Mononuclear cell (primary cell): ENCODE measurements at places on chromosomes 1 and 21. TPM values are rescaled to one million over a fixed set of nuclear protein-coding genes. Genes with fewer than 3 reads are reported as not detected.

OR2L3 gene
- not detected for total RNA-seq

SLC2A1 gene
- 49.7 TPM for total RNA-seq

C4BPA gene
- total RNA-seq = 0.10 TPM

SLC2A5 gene
- 0.73 TPM for total RNA-seq

GPR25 gene
- 0.84 TPM for total RNA-seq

SLAMF9 gene
- total RNA-seq = 0.63 TPM

CRP gene
- total RNA-seq = 0.42 TPM

VWA5B1 gene
- not detected for total RNA-seq

FRRS1 gene
- 2.1 TPM for total RNA-seq

ACOT11 gene
- 0.42 TPM for total RNA-seq

IVL gene
- total RNA-seq = not detected

HFM1 gene
- total RNA-seq = 0.10 TPM

HSD3B2 gene
- not detected for total RNA-seq

RNU11 gene
- total RNA-seq = not detected

TNFRSF18 gene
- total RNA-seq = 1.2 TPM

C1orf94 gene
- total RNA-seq = not detected

TRNP1 gene
- 1.2 TPM for total RNA-seq

VTCN1 gene
- total RNA-seq = not detected

FAM131C gene
- not detected for total RNA-seq

MATN1 gene
- total RNA-seq = 1.6 TPM

FCRL1 gene
- total RNA-seq = 25.5 TPM

MRPS15 gene
- 35.1 TPM for total RNA-seq

TSPAN2 gene
- total RNA-seq = 2.6 TPM
